ENCODE measurements at places on chromosomes 7 and 10.

DNA sequence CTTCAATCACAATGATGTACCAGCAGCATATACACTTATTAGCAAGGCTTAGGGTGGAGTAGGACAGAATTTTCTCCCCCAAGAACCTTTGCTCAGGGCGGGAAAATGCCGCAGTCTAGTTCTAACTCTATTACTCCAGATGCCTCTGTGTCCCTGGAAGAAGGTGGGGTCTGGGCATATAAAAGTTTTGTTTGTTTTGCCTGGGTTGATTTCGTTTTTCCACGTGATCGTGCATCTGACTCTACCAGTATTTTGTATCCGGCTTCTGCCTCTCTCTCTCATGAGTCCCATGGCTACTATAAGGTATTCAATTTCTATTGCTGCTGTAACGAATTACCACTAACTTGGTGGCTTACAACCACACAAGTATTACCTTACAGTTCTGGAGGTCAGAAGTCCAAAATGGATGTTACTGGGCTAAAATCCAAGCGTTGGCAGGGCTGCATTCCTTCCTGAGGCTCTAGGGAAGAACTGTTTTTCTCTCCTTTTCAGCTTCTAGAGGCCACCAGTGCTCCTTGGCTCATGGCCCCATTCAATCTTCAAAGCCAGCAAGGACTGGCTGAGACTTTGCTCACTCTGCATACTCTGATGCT lies 181.2 kb upstream of the PRSS58 start:
- DNase-seq, result no peak

GRCh38 chr10:132803416-132804210 lies 17.7 kb upstream of the NKX6-2 start:
- no peak for DNase-seq

GRCh38 chr10:12063483-12063818 lies 5.3 kb upstream of the DHTKD1 start:
- DNase-seq, result no peak

DNA sequence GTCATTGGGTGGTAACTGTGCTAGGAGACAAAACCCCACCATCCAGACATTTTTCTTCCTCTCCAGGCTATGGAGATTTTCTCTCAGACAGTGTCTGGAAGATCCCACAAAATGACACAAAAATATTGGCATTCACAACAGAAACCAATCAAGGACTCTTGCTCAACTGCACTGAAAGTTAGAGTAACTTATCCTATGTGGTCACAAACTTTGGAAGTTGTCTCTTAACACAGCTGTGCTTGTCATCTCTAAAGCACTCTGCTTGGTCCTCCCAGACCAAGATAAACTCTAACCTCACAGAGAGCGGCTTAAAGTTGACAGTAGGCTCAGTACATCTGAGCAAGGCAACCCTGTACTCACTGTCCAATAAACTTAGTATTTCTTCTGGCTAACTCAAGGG lies 74.9 kb downstream of the AKR1C4 start:
- DNase-seq, result no peak

- DNase-seq, result no peak
Measured at GRCh38 chr7:129166745-129167144, 21.7 kb upstream of the SMO start.
